ENCODE measurements at places on chromosomes 6 and 20.

DNA sequence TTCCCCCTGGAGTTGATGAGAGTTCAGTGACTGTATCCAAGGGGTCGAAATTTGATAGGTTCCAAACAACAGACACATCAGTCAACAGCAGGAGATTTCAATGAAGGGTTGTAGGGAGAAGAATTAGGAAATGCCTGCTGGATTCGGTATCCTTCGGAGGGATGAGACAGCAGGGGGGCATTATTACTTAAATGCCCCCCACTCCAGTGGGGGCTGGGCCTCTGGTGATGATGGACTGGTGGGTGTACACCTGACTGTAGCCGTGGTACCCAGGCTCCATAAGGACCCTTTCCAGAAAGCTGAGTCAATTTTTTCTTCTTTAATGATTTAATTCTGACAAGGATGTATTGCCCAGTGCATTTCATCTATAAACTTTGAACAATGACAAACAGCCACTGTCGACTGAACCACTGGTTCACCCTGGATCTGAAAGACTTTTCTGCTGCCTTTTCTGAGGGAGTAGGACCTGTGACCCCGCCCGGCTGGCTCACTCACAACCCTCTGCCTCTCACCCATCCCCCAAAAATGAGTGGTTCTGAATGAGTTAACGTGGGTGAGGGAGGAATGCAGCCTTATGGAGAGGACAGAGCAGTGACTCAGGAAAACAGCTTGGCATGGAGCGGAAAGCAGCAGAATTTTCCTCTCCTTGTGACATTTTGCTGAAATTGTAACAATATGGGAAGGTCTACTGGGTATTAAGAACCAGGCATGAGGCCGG, 41.0 kb downstream of the ZMYND8 start:
- no peak for DNase-seq

GRCh38 chr6:33716379-33716778, 4.9 kb upstream of the UQCC2 start:
- DNase-seq: no peak

- DNase-seq: no peak
These were observed 166.6 kb downstream of the PLCB4 start for GRCh38 chr20:9235518-9235917.

- no peak for DNase-seq
These were observed 505.0 kb upstream of the SLC35B3 start for GRCh38 chr6:8940356-8940755.

GRCh38 chr6:105880030-105880492, 206.1 kb upstream of the PRDM1 start:
- DNase-seq: no peak

GRCh38 chr6:52146851-52147445, 39.2 kb upstream of the IL17A start:
- no peak for DNase-seq

DNA sequence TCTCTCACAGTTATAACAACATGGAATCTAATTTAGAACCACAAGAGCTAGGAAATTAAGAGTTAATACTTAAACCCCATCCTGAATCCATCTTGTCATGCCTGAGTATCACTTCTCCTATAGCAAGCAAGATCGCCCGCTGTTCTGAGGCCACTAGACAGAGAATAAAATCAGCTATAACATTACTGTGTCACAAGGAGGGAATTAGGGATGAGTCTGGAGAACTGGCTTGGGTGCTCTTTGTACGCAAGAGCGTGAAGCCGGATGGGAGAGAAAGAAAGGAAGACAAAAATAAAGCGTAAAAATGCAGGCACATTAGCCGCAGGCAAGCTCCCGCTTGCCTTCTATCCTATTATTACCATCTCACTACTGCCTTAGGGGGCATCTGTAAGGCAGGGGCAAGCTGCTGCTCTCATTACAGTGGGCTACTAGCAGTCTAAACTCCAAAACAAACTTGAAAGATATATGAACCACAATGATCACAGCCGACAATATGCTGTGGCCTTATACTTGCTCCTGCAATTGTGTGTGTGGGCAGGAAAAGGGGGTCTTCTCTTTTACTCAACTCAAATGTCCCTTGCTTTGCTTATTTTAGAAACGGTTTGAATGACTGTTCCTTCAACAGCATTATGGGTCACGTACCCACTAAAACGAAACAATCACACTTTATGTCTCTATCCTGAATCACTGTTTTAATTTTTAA, 81.9 kb downstream of the GJA10 start:
- no peak for DNase-seq

GRCh38 chr6:14533446-14533845, 415.9 kb downstream of the CD83 start:
- DNase-seq: no peak

DNA sequence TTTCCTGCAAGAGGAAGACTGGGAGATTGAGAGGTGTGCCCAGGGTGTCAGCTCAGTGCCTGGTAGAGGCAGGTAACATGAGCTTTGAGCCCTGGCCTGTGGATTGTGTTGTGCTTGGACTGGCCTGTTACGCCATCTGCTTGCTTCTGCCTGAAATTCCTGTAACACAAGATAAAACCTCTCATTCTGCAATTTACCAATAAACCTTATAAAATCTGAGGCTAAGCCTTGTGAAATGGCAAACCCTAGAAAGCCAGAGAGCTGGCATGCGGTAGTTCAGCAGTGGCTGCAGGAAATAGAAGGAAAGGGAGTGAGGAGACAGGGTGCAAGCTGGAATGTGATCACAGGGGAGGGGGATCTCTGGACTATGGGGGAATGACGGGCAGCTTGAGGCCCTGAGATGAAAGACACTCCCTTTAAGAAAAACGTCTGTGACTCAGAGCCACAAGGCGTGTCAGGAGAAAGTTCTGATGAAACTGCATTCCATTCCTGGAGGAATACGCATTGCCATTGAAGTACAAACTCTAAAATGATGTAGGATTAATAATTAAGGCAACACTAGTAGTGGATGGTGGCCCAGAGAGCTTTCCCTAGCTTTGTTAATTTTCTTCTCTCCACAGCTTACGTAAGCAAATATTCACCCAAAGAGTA, 26.3 kb upstream of the TFAP2A start:
- no peak for DNase-seq

- no peak for DNase-seq
These were observed 6.7 kb downstream of the BCLAF1 start for GRCh38 chr6:136282906-136283305.
